ENCODE measurements at places on chromosomes 3 and 15.

DNA sequence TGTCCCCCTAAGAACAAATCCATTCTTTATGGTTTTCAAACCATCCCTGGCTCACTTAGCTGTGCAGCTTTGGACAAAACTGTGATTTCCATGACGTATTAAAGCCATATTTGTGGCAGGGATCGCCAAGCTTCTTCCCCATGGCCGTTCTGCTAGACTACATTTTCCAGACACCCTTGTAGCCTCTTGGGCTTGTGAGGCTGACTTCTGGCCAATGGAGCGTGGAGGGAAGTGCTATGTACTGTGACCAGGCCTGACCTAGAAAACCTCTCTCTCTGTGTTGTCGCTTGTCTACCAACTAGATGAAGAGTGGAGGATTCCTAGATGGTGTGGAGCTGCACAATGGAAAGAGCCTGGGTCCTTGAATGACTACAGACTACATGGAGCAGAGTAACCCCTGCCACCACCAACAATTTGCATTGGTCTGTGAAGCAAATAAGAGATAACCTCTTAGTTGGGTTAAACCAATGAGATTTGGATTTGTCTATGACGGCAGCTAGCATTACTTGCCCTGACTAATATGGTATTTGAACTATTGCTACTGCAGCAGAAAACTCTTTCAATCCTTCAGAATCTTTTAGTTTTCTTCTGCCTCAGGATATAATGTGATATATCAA lies 22.1 kb upstream of the MGLL start:
- peaks cover 6% of the 10 kb centered on the region for H3K4me1 ChIP-seq
- no peak for DNase-seq
- no peak overlapping the region for H3K4me3 ChIP-seq
- no peak overlapping the region for H3K27ac ChIP-seq
- no peaks in the 10 kb centered on the region for H3K27me3 ChIP-seq
- H3K36me3 ChIP-seq = no peaks in the 10 kb centered on the region

DNA sequence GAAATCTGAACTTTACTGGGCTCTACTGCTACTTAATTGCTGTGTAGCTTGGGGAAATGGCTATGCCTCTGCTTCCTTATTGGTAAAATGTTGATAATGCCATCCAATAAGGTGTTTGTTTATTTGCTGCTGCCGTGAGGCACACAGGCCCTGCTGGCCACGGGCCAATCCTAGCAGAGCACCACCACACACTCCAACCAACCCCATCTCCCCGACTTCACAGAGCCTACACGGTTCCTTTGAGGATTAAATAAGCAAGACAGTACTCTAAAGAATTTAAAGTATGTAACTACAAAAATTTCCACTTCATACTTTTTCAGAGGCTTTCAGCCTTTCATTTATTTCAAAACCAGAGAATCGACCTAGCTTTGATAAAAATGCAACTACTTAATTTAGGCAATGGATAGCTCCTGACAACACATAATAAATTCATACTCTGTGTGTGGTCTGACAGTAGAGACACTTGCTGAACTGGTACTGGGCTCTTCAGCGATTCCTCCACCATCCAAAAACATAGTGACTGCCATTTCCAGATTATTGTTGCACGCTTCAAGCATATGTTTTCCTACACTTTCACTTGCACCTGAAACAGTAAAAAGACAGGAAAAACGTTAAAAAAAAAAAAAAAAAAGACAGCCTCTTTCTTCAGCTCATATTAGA lies 25.3 kb downstream of the UBXN7 start:
- H3K4me1 ChIP-seq = no peaks in the 10 kb centered on the region
- no peak for DNase-seq
- no peaks in the 10 kb centered on the region for H3K27me3 ChIP-seq
- H3K4me3 ChIP-seq = no peak overlapping the region

GRCh38 chr3:123818921-123819429 lies 65.2 kb downstream of the MYLK start:
- no peaks in the 10 kb centered on the region for H3K36me3 ChIP-seq
- H3K4me1 ChIP-seq = peaks cover 19% of the 10 kb centered on the region
- no peak for DNase-seq
- no peaks in the 10 kb centered on the region for H3K27me3 ChIP-seq

- H3K36me3 ChIP-seq = no peaks in the 10 kb centered on the region
- H3K27me3 ChIP-seq = no peaks in the 10 kb centered on the region
- peaks cover 26% of the 10 kb centered on the region for H3K4me1 ChIP-seq
- no peak for DNase-seq
- H3K4me3 ChIP-seq = no peak overlapping the region
Measured at GRCh38 chr15:91627473-91628278, 225.8 kb upstream of the SLCO3A1 start.

DNA sequence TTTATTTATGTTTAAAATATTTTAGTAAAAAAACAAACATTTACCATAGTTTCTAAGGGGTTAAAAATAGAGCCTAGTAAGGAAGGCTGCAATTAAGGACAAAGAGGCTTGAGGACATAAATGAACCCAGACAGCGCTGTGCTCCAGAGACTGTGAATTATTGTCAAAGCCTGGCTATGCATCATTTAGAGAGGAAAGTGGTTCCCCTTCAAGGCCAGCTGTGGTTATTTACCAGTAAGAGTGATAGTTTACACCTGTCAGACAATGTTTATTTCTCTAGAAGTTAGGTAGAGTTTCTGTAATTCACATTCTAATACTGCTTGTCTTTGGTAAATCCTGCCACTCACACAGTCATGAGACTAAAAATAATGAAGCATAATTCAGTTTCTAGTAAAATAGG lies 32.4 kb upstream of the PIK3R4 start:
- H3K36me3 ChIP-seq = no peaks in the 10 kb centered on the region
- no peak for DNase-seq
- no peaks in the 10 kb centered on the region for H3K27me3 ChIP-seq
- no peaks in the 10 kb centered on the region for H3K4me1 ChIP-seq

GRCh38 chr15:65752151-65752700 lies 39.9 kb downstream of the DENND4A start:
- no peaks in the 10 kb centered on the region for H3K27me3 ChIP-seq
- no peaks in the 10 kb centered on the region for H3K4me1 ChIP-seq
- DNase-seq = no peak
- H3K4me3 ChIP-seq = no peak overlapping the region
- no peak overlapping the region for H3K27ac ChIP-seq

DNA sequence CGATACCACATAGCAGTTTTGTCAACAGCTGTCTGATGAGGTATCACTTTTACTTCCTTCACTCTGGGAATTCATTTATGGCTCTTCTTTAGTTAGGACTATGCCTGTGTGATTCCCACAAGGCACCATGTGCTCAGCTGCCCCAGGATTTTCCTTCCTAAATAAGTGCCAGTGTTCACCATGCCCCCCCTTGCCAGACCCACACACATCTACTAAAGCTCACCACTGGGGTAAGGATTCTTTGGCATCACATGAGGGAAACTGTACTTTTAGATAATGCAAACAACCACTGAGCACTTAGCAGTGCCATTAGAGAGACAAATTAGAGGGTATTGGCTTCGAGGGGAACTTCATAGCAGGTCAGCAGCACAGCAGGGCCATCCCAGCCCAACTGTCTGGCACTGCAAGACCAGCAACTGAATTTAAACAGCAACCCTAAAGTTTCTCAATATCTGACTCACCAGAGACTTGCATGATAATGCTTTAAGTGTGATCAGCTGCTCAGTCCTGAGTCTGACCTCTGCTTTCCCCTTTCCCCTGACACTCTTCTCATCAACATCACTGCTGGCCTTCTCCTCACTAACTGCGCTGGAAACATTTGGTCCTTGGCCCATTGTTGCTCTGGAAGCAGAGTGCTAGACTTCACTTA lies 114.3 kb downstream of the STAC start:
- H3K36me3 ChIP-seq = no peaks in the 10 kb centered on the region
- H3K4me1 ChIP-seq = no peaks in the 10 kb centered on the region

- no peaks in the 10 kb centered on the region for H3K36me3 ChIP-seq
- H3K27ac ChIP-seq = no peak overlapping the region
- no peak overlapping the region for H3K4me3 ChIP-seq
- H3K4me1 ChIP-seq = peaks cover 15% of the 10 kb centered on the region
- DNase-seq = no peak
Measured at GRCh38 chr3:42172047-42172654, 81.0 kb downstream of the TRAK1 start.

- no peaks in the 10 kb centered on the region for H3K4me1 ChIP-seq
- DNase-seq = no peak
- H3K36me3 ChIP-seq = no peaks in the 10 kb centered on the region
- no peak overlapping the region for H3K4me3 ChIP-seq
- no peak overlapping the region for H3K27ac ChIP-seq
- no peaks in the 10 kb centered on the region for H3K27me3 ChIP-seq
Measured at GRCh38 chr15:72700076-72700475, 14.1 kb downstream of the BBS4 start.

DNA sequence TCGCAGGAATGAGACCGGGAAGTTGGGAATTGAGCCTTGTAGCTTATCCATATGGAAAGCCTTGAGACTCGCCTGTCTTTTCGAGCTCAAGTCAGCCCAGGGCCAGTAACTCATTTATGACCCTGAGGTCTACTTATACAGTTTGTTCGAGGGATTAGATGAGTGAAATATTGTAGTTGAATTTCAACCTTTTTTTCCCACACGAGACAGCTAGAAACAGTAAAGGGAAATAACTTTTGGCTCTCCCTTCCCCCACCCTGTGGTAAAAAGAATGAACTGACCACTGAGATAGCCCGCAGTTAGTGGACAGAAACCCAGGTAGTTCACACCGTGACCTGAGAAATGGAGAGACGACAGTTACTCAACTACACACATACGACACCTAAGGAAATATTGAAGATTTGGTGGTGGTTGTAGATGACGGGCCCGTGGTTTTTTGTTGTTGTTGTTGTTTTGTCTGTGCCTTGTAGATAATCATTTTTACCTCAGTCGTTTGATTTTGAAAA lies 841 bp downstream of the EIF3J start:
- H3K36me3 ChIP-seq = no peaks in the 10 kb centered on the region
- peak overlapping the region; percentile 78 for H3K4me3 ChIP-seq
- peaks cover 6% of the 10 kb centered on the region for H3K4me1 ChIP-seq
- no peak for DNase-seq
- H3K27ac ChIP-seq = no peak overlapping the region
- no peaks in the 10 kb centered on the region for H3K27me3 ChIP-seq

GRCh38 chr3:133742351-133743091 lies 3.7 kb upstream of the TF start:
- DNase-seq = no peak
- H3K27me3 ChIP-seq = no peaks in the 10 kb centered on the region
- H3K4me3 ChIP-seq = no peak overlapping the region
- no peaks in the 10 kb centered on the region for H3K4me1 ChIP-seq
- H3K27ac ChIP-seq = no peak overlapping the region
- H3K36me3 ChIP-seq = no peaks in the 10 kb centered on the region

DNA sequence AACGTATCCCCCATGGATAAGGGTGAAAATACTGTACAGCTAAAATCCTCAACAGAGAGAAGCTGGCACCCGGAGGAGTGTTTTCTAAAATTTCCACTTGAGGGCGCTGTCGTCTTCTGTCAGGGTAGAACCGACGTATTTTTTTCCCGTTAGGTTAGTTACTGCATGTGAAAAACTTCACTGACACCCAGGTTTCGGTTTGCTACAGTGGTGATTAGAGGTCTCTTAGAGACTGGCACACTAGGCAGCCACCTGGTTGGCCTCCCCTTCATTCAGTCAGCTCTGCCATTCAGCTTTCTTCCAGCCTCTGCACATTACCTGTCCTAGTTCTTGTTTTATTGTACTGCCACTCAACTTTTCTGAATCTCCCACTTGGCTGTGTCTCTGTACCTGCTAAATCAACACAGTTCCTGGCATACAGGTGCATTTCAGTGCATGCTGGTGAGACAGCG lies 18.4 kb downstream of the CCK start:
- peaks cover 11% of the 10 kb centered on the region for H3K27me3 ChIP-seq
- H3K4me1 ChIP-seq = no peaks in the 10 kb centered on the region
- no peak overlapping the region for H3K4me3 ChIP-seq
- peak; percentile 77 for DNase-seq
- no peak overlapping the region for H3K27ac ChIP-seq
- no peaks in the 10 kb centered on the region for H3K36me3 ChIP-seq

DNA sequence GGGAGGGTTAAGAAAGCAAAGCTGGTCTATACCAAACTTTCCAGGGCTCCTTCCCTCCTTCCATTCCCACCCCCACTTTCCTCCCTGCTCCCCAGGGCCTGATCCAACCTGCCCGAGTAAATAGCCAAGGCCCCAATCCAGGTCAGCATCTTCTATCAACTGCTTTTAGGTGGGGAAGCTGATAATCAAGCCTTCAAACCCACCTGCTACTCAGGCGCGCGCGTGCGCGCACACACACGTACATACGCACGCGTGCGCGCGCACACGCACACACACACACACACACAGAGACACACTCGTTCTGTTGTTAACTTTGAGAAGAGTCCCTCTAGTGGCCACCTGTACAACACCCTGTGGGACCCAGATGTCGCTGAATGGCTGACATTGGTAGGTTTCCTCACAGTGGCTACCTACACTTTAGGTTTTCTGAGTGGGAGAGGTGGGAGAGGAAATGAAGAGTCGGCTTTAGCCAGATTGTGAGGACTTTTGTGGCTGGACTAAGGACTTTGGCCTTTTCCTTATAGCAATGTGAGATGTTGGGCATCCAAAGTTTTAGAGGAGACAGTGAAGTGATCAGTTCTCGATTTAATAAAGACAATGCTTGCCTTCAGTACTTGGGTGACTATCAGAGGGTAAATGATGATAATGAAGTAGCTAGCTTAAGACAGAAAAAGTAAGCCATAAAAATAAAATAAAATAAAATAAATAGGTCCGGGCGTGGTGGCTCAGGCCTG lies 179.9 kb upstream of the C2CD4B start:
- H3K27ac ChIP-seq = no peak overlapping the region
- peak overlapping the region; percentile 32 for H3K4me3 ChIP-seq
- no peaks in the 10 kb centered on the region for H3K27me3 ChIP-seq
- peak; percentile 92 for DNase-seq
- no peaks in the 10 kb centered on the region for H3K4me1 ChIP-seq
- H3K36me3 ChIP-seq = no peaks in the 10 kb centered on the region

- H3K4me1 ChIP-seq = no peaks in the 10 kb centered on the region
- H3K36me3 ChIP-seq = no peaks in the 10 kb centered on the region
- no peak overlapping the region for H3K4me3 ChIP-seq
Measured at GRCh38 chr15:22989576-22990477, 9.7 kb upstream of the CYFIP1 start.

- H3K27ac ChIP-seq = no peak overlapping the region
- no peak for DNase-seq
- H3K36me3 ChIP-seq = no peaks in the 10 kb centered on the region
Measured at GRCh38 chr3:194091141-194091540, 44.8 kb upstream of the HES1 start.

DNA sequence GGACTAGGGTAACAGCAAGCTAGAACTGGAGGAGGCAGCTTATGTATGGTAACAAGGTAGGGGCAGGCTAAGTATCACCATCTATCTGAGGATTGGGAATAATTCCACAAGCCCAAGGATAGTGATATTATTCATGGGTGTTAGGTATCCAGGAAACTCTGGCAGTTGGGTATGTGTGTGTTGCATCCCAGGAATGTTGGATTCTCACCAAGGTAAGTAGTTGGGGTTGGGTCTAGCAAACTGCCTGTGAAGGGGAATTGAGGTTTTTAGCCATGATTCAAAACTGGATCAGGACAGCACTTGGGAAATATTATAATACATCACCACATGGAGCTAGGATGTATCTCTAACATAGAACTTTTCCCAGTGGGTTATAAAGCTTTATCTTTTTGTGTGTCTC lies 626.4 kb upstream of the GOLIM4 start:
- no peak for DNase-seq
- H3K36me3 ChIP-seq = no peaks in the 10 kb centered on the region
- no peaks in the 10 kb centered on the region for H3K27me3 ChIP-seq
